ENCODE measurements at places on chromosomes 7 and 10.
A peak's percentile ranks its signal among the peaks of the same experiment; 100 is the strongest.

GRCh38 chr7:17625043-17625442, 315.3 kb downstream of the SNX13 start:
- peaks cover 5% of the 10 kb centered on the region for H3K4me1 ChIP-seq
- H3K4me3 ChIP-seq = no peak overlapping the region
- no peak for DNase-seq
- H3K27ac ChIP-seq = no peak overlapping the region

GRCh38 chr7:48420206-48420605, 248.9 kb downstream of the ABCA13 start:
- no peaks in the 10 kb centered on the region for H3K36me3 ChIP-seq
- no peaks in the 10 kb centered on the region for H3K4me1 ChIP-seq
- DNase-seq = no peak
- no peaks in the 10 kb centered on the region for H3K27me3 ChIP-seq
- H3K27ac ChIP-seq = no peak overlapping the region

DNA sequence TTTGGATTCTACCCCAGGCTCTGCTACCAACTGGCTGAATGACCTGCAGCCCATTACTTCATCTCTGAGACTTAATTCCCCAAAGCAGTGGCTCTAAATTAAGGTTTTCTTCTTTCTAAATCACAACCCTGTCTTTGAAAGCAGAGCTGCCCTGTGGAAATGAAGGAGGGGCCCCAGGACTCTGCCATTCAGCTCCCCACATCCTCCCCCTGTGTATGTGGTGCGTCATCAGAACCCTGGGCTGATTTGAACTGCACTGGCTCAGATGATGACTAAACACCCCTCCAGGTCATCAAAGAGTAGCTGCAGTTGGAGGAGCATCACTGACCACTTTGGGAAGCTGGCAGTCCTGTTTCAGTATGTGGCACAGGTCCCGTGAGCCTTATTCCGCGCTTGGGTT, 46.6 kb downstream of the BPGM start:
- no peak for DNase-seq
- H3K4me1 ChIP-seq = no peaks in the 10 kb centered on the region
- no peak overlapping the region for H3K27ac ChIP-seq
- H3K27me3 ChIP-seq = no peaks in the 10 kb centered on the region

DNA sequence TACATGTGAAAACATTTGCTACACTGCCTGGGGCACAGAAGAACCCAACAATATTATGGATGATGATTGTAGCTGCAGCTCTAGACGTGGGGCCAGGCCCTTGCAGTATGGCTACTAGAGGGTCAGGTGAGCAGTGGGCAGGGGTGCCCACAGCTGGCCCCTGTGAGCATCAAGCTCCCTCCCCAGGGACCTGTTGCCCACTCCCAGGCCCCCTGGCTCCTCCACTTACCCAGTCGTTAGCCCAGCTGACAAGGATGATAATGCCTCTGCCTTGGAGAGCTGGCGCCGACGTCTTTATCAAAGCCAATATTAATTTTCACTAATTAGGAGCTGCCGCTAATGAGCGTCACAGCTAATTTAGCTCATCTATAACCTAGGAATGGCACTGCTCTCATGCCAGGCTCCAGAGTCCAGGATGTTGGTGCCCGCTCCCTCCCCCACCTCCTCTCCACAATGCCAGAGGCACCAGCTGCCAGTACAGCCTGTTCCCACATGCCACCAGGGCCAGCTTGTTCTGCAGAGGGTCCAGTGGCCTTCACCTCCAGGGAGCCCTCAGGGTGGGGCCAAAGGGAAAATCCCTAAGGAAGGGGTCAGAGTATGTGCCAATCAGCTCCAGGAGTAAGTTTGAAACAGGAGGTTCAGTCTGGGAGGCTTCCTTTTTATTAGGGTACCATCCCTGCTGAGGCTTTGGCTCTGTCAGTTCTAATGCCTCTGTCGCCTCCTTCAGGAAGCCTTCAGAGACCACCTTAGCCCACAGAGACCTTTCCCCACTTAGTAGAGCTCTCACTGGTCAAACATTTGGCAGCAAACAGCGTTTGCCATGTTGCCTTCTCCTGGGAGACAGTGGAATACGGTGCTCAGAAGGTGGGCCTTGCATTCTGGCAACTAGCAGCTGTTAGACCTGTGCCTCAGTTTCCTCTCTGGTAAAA, 77.2 kb downstream of the CDH23 start:
- 0 out of 2 replicates have a peak, but pooled peaks cover 7% of the 10 kb centered on the region for H3K4me1 ChIP-seq
- DNase-seq = peak; percentile 64
- no peak overlapping the region for H3K4me3 ChIP-seq

GRCh38 chr10:128950159-128950915, 516.7 kb upstream of the MGMT start:
- H3K27ac ChIP-seq = no peak overlapping the region
- H3K36me3 ChIP-seq = no peaks in the 10 kb centered on the region
- no peaks in the 10 kb centered on the region for H3K27me3 ChIP-seq
- no peak overlapping the region for H3K4me3 ChIP-seq
- no peak for DNase-seq

DNA sequence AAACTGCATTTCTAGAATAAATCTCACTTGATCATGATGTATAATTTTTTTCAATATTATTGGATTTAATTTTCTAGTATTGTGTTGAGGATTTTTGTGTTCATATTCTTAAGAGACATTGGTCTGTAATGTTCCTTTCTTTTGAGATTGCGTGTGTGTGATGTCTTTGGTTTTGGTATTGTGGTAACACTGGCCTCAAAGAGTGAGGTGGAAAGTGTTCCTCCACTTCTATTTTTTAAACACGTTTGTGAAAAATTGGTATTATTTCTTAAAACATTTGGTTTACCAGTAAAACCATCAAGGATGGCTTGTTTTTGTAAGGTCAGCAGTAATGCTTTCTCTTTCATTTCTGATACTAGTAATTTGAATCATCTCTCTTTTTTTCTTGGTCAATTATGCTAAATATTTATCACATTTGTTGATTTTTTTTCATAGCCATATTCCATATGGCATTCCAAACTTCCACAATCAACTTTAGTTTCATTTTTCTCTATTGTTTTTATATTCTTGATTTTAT, 290.2 kb upstream of the CDC14C start:
- no peak overlapping the region for H3K27ac ChIP-seq
- no peak overlapping the region for H3K4me3 ChIP-seq
- H3K4me1 ChIP-seq = no peaks in the 10 kb centered on the region
- DNase-seq = no peak
- H3K36me3 ChIP-seq = no peaks in the 10 kb centered on the region

DNA sequence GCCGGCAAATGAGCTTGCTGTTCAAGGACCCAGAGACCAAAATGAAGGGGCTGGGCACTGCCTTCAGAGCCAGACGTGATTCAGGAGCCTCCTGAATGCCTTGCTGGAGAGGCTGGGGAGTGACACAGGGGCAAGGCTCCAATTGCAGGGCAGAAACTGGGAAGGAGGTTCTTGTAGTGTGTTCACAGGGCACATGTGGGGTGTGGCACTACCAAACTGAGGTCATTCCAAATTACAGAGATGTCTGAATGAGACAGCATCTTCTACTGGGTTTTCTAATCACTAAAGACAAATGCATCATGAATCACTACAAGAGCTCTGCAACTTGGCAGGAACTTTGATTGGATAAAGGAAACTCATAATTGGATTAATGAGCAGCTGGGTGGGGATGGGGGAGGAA, 17.8 kb downstream of the CRTAC1 start:
- no peak for DNase-seq
- no peak overlapping the region for H3K27ac ChIP-seq
- H3K4me3 ChIP-seq = no peak overlapping the region

GRCh38 chr7:30674876-30675275, 7.4 kb downstream of the CRHR2 start:
- no peaks in the 10 kb centered on the region for H3K36me3 ChIP-seq
- H3K4me3 ChIP-seq = no peak overlapping the region
- H3K27me3 ChIP-seq = peaks cover 15% of the 10 kb centered on the region
- no peaks in the 10 kb centered on the region for H3K4me1 ChIP-seq

- no peaks in the 10 kb centered on the region for H3K27me3 ChIP-seq
- no peaks in the 10 kb centered on the region for H3K36me3 ChIP-seq
- no peak overlapping the region for H3K27ac ChIP-seq
- DNase-seq = no peak
Measured at GRCh38 chr7:134919240-134919641, 67.1 kb upstream of the AGBL3 start.

DNA sequence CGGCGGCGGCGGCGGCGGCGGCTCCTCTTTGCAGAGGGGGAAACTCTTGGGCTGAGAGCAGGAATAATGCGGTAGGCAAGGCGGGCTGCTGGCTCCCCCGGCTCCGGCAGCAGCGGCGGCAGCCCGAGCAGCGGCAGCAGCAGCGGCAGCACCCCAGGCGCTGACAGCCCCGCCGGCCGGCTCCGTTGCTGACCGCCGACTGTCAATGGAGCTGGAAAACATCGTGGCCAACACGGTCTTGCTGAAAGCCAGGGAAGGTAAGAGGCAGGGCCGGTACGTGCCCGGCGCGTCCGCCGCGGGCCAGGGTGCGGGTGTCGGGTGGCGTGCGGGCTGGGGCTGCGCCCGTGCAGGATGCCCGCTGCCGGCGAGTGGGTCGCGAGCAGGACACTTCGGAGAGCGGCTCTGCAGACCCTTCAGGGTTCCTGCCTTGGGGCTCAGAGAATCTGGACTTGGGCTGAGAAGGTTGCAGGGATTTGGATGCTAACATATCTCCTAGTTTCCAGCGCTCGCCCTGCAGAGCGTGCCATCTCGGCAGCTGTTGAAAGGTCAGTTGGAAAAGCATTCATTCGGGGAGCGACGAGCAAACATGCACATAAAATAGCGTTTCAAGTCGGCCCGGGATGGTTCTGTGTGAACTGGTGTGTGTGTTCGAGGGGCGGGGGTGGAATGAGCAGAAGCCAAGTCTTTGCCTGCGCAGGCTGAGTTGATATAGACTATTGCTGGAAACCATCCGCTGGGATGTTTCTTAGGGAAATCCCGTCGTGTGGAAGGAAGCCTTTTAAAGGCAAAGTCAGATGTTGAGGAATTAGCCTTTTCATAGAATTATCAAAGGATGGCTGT, 562 bp downstream of the GRK5 start:
- no peak overlapping the region for H3K27ac ChIP-seq
- peak overlapping the region; percentile 86 for H3K4me3 ChIP-seq
- DNase-seq = peak; percentile 54
- H3K27me3 ChIP-seq = peaks cover 18% of the 10 kb centered on the region
- peaks cover 42% of the 10 kb centered on the region for H3K4me1 ChIP-seq
- no peaks in the 10 kb centered on the region for H3K36me3 ChIP-seq

DNA sequence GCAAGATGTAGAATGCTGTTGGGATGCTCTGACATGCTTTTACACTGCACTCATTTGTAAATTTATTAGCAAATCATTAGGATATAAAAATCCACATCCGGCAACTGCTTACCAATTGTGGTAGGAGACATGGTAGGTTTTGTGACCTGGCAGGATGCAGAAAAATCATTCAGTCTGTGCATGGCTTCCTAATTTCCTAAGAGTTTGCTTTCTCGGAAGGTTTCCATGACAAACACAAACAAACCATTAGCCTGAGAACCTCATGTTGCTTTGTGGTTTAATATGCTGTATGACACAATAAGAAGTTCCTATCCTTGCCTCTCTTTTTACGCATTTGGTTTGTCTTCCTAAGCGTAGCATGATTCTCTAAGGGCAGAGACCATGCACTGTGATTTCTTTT, 14.7 kb upstream of the LMBR1 start:
- no peaks in the 10 kb centered on the region for H3K27me3 ChIP-seq
- H3K36me3 ChIP-seq = no peaks in the 10 kb centered on the region
- no peaks in the 10 kb centered on the region for H3K4me1 ChIP-seq
- H3K4me3 ChIP-seq = no peak overlapping the region

DNA sequence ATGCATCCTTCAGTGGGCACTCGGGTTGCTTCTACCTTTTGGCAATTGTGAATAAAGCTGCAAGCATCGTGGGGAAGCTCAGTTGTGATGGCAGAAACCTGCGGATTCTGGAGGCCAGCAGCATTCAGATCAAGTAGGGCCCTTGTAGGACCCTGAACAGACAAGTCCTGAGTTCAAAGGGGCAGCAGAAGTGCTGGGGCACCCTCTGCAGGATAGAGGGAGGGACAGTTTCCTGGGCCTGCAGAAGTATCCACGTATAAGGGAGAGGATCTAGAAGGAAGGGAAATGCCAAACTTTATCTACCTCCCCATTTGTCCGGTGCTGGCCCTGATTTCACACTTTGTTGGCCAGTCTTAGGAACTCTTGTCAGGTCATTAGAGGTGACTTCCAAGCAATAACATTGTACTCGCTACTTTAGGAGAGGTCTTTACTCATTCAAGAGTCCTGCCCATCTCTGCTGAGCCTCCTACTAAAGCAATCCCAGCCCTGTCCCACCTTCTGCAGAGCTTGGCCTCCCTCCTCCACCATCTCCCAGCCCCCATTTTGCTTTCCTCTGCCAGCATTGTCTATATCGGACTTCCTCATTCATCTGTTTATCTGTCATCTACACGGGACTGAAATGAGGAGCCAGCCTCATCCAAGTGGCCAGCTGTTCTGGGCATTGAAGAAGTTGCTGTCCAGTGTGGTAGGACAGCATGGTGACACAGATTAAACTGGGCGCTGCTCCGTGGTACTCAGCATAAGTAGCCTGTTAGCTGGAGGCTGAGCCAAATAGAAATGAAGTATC, 26.6 kb upstream of the R3HCC1L start:
- no peaks in the 10 kb centered on the region for H3K27me3 ChIP-seq
- H3K27ac ChIP-seq = no peak overlapping the region
- H3K36me3 ChIP-seq = no peaks in the 10 kb centered on the region
- no peaks in the 10 kb centered on the region for H3K4me1 ChIP-seq
- H3K4me3 ChIP-seq = no peak overlapping the region

DNA sequence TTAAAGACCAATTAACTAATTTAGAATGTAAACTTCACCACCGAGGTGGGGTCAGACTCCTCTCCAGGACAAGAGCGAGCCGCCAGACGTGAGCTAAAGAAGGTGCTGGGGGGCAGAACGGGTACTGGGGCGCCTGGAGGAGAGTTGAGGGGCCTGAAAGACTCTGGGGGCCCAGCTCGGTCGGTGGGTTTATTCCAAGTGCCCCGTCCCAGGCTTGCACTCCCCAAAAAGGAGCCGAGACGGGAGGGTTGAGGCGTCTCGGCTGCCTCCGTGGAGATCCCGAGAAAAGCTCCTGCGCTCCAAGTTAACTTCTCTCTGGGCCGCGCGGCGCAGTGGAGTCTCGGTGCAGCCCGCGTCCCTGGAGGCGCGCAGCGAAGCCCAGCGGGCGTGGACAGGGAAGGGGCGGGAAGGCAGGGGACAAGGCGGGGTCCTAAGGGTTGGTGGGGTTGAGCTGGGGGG, 553.3 kb downstream of the TFEC start:
- H3K27me3 ChIP-seq = peaks cover 40% of the 10 kb centered on the region
- no peaks in the 10 kb centered on the region for H3K36me3 ChIP-seq

DNA sequence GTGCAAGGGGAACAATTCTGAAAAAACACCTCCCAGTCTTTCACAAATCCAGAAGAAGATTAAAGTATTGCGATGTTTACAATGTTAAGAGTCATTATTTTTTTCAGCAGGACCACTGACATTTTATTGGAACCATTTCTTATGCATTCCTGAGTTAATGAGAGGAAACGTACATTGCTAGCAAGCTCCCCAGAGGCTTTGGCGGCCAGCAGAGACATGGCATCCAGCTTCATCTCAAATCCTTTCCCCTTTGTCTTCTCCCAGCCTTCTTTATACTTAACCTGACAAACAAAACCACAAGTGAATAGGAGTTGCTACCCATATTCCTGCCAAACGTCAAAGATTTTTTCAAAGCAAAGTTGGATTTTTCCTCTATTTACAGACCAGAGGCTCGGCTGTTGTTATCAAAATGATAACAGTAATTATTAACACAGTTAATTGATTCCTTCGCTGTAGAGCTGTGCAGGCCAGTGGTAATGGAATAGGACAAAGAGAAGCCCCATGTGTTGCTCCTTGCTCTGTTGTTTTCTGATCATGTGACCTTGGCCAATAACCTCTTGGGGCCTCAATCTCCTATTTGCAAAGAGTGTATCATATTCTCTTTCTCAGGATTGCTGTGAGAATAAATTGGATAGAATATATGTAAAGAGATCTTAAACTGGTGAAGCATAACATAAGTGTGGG, 32.0 kb downstream of the NRAP start:
- no peaks in the 10 kb centered on the region for H3K36me3 ChIP-seq
- no peak overlapping the region for H3K27ac ChIP-seq
- no peaks in the 10 kb centered on the region for H3K27me3 ChIP-seq
- H3K4me1 ChIP-seq = no peaks in the 10 kb centered on the region
- DNase-seq = no peak
- H3K4me3 ChIP-seq = no peak overlapping the region

Measured in GM23338 (cell line).